ENCODE measurements at places on chromosomes 13 and 19.

DNA sequence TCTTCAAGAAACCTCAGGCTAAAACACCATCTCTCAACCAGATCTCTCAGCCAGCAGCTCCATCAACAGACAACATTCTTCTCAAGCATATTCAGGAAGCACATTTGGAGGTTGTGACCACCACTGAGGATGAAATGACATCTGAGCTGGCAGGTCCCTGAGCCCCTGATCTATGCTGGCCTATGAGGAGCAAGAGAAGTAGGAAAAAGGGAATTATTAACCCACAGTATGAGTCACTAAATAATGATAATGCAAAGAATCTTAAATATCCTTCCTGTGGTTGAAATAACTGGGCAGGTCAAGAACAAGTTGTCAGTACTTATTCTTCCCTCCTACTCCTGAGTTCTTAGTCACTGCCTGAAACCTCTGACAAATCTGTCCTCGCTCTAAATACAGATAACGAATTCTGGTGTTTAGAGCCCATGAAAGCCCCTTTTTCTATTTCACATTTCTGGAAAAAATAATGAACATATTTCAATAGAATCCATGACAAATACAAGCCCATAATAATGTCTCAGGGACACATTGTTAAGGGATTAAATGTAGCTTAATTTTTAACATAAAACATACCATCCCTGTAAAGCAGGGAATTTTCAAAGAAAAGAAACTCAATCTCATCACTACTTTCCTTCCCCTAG is 225.8 kb upstream of the IRS2 start:
- DNase-seq, result peak; percentile 54

GRCh38 chr19:58353717-58354477 is 605 bp upstream of the A1BG start:
- DNase-seq, result no peak

GRCh38 chr19:33207903-33208302 is 13.8 kb downstream of the LRP3 start:
- DNase-seq, result no peak

DNA sequence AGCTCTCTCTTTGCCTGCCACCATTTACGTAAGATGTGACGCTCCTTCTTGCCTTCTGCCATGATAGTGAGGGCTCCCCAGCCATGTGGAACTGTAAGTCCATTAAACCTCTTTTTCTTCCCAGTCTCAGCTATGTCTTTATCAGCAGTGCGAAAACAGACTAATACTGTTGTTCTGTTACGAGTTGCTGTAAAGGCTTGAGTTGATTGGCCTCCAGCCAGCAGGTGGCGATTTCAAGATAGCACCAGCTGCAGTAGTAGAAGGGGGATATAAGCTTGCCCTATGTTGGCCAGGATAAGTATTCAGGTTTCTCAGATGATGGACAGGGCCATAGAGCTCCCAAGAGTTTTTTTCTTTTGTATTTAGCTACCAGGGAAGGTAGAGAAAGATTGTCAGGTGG is 385.5 kb downstream of the MZT1 start:
- DNase-seq, result no peak

DNA sequence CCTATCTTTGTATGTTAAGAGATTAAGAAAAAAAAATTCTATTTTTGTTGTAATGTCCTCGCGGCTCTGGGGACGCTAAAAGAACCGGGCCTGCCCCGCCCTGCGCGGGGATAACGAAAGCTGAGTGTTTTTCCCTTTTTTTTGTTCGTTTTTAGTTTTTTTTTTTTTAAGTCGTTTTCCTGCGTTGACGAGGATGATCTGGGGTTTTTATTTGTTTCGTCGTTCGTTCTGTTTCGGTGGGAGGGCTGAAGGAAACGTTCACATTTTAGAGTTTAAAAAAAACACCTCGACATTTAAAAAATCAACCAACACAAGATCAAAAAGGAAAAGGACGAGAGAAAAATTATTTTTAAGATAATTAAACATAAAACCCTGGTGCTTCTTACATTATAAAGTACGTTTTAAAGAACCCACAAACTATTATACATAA is 5.6 kb downstream of the LYL1 start:
- DNase-seq, result no peak

GRCh38 chr13:76717092-76717491 is 169.1 kb downstream of the KCTD12 start:
- DNase-seq, result no peak

- DNase-seq, result no peak
Measured at GRCh38 chr13:94758436-94758960, 46.2 kb upstream of the SOX21 start.

DNA sequence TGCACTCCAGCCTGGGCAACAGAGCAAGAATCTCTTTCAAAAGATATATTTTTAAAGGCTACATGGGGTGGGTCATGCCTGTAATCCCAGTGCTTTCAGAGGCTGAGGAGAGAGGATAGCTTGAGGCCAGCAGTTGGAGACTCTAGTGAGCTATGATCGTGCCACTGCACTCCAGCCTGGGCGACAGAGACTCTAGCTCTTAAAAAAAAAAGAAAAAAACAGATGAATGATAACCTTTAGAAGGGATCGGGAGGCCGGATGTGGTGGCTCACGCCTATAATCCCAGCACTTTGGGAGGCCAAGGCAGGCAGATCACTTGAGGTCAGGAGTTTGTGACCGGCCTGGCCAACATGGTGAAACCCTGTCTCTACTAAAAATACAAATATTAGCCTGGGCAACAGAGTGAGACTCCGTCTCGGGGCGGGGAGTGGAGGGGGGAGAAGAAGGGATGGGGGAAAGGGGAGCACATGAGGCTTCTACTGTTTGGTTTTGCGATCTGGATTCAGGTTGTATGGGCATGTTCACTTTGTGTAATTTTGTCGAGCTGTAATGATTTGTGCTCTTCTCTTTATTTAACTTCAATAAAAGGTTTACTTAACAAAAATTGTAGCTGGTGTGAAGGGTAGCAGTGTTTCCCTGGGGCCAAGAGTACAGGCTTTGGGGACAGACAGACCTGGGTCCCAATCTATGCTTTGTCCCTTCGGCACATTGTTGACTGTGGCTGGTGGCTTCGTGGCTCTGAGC is 1.1 kb upstream of the PSMC4 start:
- DNase-seq, result no peak

DNA sequence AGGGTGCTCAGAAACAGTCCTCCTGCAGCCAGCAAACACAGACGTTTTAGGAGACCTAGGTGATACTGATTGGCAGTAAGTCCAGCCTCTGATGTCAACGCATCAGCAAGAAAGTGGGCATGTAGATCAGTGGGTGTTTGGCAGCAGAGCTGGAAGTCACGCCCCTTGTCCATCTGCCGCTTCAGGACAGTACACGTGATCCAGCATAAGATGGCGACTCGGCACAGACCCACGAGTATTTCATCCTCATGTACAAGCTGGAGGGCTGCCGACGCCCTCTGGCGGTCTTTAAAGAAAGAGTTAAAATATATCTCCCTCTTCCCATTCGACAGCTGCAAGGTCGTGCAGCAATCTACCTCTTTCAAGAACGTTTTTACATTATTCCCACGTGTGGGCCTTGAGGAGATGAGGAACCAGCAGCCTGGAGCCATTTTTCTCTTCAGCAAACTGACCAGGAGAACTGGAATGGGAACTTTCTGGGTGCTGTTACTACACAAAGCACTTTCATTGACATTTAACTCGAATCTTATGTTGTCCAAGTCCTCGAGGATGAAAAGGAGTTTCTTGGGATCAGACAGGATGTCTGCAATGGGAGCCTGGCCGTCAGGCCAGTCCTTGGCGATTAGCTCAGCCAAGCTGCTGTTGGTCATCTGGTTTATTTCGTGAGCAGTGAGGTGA is 22.3 kb downstream of the NLRP11 start:
- peak; percentile 22 for DNase-seq

DNA sequence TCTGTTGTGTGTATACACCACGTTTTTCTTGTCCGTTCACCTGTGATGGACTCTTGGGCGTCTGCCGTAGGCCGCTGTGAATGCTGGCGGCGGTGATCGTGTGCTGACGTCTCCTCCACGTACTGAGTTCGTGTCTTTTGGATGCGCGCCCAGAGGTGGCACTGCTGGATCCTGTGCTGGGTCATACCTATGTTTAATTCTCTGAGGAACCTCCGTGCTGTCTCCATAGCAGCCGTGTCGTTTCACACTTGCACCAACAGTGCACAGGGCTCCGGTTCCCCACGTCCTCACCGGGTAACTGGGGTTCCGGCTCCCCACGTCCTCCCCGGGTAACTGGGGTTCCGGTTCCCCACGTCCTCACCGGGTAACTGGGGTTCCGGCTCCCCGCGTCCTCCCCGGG is 56.2 kb downstream of the ATP11A start:
- no peak for DNase-seq

Data from hepatic stellate cell (primary cell).